Activated CD4-positive, alpha-beta memory T cell treated with anti-CD3 and anti-CD28 coated beads for 36 hours (primary cell): ENCODE measurements at places on chromosomes 16 and 17.

- peak; percentile 29 for DNase-seq
Observed at GRCh38 chr16:48318630-48319029, 66.6 kb downstream of the SIAH1 start.

- no peak for DNase-seq
Observed at GRCh38 chr17:61461967-61462718, 9.9 kb downstream of the TBX4 start.

GRCh38 chr17:56761387-56761786 is 72.3 kb downstream of the C17orf67 start:
- peak; percentile 29 for DNase-seq

- peak; percentile 77 for DNase-seq
Observed at GRCh38 chr17:63516910-63517824, 6.0 kb upstream of the KCNH6 start.

DNA sequence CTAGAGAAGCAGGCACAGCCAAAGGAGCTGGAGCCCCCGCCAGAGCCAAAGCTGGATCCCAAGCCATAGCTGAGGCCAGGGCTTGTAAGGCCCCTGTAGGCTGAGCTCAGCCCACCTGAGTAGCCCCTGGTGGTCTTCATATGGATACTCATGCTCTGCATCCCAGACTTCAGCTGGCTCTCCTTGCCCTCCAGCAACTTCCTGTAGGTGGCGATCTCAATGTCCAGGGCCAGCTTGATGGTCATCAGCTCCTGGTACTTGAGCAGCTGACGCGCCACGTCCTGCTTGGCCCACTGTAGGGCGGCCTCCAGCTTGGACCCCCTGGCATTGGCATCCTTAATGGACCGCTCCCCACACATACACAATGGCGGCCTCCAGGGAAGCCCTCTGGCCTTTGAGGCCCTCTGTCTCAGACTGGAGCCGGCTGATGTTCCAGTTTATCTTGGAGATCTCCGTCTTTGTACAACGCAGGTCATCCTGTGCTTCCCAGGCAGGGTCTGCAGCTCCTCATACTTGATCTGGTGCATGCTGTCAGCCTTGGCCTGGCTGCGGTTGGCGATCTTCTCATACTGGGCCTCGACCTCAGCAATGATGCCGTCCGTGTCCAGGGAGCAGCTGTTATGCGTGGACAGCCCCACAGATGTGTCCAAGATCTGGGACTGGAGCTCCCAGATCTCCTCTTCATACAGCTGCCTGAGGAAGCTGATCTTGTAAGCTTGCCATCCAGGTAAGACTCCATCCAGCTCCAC is 28.9 kb downstream of the IKZF3 start:
- DNase-seq: no peak

GRCh38 chr17:66715745-66716156 is 119.2 kb upstream of the CACNG5 start:
- DNase-seq: no peak

- peak; percentile 24 for DNase-seq
Observed at GRCh38 chr17:68498479-68499326, 13.5 kb upstream of the PRKAR1A start.

DNA sequence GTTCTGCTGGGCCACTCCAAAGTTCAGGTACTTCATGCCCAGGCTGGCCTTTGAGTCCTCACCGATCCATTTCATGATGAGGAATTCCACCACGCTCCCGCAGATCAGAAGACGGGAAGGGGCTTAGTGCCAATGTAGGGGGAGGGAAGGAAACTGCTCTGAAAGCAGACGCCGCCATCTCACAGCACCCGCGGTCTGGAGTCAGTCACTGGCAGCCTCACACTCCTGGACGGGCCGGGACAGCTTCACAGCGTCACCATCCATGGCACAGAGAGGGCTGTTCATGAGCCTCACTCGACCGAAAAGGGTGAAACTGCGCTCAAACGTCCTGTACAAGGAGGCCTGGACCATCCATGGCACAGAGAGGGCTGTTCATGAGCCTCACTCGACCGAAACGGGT is 62.0 kb downstream of the RPH3AL start:
- DNase-seq: no peak
